ENCODE measurements at places on chromosomes 4 and X.

DNA sequence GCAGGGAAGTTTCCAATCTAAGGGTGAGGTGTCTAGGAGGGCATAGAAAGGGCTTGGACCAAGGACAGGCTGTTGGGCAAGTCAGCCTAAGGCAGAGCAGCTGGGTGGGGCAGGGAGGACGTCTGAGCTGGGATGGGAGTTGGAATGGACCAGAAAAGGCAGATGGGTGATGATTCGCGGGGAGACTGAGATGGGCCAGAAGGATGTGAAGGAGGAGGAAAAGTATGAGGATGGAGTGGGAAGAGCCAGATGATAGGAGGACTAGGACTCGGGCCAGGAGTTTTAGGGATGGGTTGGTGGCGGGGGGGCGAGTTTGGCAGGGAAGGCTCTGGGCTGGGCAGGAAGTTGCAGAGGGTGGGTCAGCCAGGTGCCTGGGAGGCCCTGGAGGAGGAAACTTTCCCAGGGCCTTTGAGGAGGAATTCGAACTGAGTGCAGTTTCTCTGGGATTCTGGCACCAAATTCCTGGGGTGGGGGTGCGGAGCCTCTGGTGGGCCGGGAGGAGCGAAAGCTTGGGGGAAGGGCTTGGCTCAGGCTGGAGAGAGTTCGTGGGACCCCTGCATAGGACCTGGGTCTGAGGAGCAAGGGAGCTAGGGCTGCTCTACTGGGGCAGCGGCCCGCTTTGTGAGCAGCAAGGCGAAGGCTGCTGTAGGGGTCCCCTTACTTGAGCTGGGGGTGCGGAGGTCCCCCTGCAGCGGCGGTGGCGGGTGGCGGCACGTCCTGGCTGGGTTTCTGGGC lies 8.7 kb upstream of the TIMP1 start:
- no peak for DNase-seq

DNA sequence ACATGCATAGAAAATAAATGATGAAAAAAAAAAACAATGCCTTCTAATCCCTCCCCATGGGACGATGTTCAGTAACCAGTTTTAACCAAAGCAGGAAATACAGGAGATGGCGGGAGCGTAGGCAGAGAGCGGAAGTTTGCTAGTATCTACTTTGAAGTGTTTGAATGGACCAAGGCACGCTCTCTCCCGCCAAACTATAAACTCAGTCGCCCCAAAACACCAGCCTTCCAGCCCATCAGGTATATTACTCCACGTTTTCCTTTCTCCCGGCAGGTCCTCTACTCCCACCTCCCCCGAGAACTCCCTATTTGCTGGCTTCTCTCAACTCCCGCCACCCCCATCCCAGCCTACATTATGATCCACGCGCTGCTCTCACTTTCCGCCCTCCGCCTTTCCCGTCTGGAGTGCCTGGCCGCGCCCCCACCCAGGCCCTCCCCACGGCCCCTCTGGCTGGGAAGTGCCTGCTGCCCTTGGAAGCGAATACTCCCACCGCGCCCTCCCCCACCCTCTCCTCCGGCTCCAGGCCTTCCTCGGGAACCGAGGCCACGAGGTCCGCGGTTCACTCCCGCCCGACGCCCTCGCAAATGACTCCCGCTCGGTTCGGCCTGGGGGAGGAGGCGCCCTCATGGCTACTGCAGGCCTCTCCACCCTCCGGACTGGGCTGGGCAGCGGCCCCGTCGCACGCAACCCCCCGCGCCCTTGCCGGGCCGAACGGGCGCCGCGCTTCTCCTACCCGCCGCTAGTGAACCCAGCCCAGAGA lies 723 bp downstream of the DHX15 start:
- DNase-seq: peak; percentile 48

DNA sequence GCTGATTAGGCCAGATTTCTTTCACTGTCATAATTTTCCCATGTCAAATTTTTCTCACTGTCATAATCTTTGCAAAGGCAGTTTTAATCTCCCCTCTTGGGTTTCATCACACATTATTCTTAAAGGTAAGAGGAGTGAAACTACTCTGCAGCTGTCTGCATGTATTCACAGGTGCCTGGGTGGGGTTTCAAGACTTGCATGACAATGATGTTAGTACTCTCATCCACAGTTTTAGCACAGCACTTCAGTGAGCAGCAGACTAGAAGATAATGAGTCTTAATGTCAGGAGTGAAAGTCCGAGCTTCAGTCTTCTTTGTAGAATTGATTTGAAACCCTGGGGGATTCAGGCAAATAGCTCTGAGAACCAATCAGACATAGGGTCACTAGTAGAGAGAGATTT lies 182.5 kb upstream of the GALNT7 start:
- DNase-seq: no peak

DNA sequence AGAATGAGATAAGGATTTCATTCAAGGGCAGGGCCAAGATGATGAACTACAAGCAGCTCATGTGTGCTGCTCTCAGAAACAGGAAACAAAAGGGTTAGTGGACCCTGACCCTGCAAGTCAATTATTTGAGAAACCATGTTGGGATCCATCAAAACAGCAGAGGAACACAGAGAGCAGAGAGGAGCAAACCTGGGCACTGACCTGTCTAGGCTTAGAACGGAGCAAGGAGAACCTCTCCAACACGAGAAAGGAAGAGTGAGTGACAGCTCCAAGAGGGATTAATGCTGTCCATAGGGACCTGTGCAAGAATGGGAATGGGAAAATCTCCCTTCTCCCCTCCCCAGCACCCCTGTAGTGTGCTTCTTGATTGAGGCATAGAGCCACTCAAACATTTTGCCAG lies 53.9 kb upstream of the UGT2B4 start:
- DNase-seq: no peak

DNA sequence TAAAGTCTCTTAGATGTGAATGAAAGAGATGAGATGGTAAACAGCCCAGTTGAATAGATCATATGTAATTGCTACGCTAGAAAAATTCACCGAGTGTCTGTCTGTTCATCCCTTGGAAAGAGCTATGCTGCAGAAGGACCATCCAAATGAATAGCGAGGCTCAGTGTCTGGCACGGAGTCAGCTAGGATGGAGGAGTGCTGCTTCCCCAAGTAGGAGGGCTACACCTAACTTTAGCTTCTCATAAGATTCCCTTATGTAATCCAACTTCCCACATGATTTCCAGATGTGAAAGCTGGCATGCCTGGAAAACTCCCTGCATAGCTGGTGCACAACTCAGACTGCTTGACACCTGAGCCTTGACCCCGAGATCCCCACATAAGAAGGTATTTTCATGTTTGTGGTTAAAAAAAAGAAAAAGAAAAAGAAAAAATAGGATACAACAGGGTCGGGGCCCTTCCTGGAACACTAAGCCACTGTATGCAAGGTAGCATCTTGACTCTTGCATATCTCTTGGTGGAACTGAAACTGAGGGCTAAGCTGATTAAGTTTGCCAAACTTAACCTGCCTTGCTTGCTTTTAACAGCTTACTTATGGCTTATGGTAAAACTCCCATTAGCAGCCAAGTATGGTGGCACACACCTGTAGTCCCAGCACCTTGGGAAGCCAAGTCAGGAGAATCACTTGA lies 82.3 kb downstream of the FREM3 start:
- DNase-seq: no peak
